Mesenteric fat pad (tissue), 1 donor: ENCODE measurements at places on chromosomes 7 and 10.

DNA sequence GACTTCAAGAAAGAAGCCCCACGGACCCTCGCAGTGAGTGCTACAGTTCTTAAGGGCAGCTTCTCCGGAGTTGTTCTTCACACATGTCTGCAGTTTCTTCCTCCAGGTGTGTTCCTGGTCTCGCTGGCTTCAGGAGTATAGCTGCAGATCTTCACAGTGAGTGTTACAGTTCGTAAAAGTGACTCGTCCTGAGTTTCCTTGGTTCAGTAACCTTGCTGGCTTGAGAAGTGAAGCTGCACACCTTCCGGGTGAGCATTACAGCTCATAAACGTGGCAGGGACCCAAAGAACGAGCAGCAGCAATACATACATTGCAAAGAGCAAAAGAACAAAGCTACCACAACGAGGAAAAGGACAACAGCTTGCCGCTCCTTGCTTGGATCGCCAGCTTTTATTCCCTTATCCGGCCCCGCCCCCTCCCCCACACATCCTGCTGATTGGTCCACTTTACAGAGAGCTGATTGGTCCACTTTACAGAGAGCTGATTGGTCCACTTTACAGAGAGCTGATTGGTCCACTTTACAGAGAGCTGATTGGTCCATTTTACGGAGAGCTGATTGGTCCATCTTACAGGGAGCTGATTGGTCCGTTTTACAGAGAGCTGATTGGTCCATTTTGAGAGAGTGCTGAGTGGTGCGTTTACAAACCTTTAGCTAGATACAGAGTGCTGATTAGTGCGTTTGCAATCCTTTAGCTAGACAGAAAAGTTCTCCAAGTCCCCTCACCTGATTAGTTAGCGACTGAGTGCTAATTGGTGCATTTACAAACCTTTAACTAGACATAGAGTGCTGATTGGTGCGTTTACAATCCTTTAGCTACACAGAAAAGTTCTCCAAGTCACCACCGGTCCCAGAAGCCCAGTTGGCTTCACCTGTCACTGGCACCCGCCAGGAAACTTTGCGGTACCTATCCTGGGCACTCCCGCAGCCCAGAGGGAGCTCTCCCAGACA lies 165.3 kb downstream of the AGMO start:
- DNase-seq, result no peak

DNA sequence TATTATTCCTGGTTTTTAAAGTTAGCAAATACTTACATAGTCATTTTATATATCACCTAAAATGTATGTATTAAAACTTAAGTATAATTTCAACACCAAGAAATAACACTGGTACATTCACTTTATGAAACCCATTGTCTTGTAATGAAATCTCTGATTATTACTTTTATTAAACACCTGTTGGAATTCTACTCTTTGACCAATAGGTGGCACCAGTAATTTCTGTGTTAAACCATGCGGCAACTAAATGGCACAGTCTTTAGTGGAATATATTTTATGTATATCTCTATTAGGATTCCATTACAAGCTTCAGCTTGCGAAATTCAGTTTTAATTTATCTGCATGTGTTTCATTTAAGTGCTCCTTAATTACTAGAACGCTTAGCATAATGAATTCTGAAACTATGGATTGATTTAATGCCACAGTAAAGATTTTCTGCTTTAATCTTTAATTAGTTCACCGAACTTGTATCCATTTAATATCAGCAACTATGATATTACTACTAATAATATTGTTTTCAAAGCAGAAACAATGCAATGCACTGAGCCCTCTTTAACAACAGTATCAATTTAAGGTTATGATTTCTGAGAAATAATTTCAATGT lies 181.3 kb downstream of the MAGI2 start:
- no peak for DNase-seq

DNA sequence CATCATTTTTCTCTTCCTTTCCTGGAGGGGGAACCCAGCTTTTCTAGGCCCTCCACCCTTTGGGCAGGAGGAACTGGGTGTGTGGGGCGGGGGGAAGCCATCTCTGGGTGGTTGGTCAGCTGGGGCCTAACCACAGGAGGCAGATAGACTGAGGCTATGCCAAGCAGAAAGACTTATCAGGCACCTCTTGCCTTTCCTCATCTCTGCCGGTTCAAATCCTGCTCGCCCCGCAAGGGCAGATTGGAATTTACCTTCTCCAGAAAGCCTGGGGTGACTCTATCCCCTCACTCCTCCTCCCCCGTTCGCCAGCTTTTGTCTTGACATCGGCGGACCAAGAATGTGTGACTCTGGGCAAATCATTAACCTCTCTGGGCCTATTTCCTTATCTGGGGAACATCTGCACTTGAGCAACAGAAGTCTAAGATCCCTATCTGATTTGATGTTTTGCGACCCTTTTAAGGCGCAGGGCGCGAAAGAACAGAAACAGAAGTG lies 584 bp upstream of the GARS1 start:
- no peak for DNase-seq

DNA sequence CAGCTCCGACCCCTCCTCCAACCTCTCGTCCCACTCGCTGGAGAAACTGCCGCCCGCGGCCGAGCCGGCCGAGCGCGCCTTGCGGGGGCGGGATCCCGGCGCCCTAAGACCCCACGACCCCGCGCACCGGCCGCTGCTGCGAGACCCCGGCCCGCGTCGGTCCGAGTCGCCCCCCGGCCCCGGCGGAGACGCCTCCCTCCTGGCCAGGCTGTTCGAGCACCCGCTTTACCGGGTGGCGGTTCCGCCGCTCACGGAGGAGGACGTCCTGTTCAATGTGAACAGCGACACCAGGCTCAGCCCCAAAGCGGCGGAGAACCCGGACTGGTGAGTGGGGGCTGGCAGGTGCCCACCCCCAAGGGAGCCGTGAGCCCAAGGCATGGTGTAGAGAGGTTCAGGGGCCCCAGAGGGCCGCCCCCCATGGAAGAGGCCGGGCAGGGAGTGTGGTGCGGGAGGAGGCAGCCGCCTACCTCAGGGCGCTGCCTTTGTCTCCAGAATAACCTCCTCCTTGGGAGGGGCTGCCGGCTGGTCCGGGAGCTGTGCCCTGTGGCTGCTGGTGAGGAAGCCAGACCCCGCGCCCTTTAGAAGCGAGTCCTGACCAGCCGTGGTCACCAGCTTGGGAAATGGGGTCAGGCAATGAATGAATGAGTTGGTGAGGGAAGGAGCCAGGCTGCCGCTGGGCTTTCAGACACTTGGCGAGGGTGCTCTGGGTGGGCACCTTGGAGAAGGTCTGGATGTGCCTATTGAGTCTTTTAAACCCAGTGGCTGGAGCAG lies 1.3 kb downstream of the FAM20C start:
- no peak for DNase-seq

DNA sequence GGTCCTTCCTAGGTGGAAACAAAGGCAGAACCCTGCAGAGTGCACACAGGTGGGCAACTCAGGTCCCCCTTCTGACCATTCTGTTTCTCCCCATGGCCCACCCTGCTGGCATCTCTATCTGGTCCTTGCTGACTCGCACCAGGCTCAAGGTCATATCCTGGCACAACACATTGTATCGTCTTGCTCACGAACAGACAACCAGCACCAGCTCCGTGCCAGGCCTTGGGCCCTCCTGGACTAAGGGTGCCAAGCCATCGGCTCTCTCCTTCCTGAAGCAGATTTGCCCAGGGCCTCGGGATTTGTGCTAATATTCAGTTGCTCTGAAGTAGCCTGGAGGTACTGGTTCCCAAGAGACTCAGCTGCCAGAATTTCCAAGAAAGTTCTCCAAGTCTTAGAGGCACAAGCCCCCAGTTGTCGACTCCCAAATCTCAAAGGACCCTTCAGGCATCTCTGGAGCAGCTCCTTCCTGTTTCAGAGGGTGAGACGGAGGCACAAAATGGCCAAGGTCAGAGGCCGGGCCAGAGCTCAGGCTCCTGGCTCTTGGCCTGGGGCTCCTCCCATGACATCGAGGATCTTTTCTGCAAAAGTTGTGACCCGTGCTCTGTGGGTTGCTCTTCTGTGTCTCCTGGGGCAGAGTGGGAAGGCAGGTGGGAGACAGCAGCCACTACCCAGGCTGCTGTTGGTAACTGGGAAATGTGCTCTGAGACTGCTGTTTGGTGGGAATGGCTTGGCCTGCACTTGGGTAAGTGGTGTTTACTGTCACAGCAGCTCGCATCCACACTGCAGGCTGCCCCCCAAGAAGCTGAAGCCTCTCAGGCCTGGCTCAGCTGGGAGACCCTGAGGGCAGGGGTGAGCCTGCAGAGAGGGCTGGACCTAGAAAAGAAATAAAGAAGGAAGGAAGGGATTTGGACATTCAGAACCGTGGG lies 121.3 kb downstream of the RGS10 start:
- DNase-seq, result no peak

DNA sequence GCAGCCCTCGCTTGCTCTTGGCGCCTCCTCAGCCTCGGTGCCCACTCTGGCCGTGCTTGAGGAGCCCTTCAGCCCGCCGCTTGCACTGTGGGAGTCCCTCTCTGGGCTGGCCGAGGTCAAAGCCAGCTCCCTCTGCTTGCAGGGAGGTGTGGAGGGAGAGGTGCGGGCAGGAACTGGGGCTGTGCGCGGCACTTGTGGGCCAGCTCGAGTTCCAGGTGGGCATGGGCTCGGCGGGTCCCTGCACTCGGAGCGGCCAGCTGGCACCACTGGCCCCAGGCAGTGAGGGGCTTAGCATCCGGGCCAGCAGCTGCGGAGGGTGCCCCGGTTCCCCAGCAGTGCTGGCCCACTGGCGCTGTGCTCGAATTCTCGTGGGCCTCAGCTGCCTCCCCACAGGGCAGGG lies 152.1 kb upstream of the SEMA3C start:
- no peak for DNase-seq

GRCh38 chr7:128903621-128904361 lies 6.7 kb downstream of the KCP start:
- DNase-seq, result peak; percentile 64

DNA sequence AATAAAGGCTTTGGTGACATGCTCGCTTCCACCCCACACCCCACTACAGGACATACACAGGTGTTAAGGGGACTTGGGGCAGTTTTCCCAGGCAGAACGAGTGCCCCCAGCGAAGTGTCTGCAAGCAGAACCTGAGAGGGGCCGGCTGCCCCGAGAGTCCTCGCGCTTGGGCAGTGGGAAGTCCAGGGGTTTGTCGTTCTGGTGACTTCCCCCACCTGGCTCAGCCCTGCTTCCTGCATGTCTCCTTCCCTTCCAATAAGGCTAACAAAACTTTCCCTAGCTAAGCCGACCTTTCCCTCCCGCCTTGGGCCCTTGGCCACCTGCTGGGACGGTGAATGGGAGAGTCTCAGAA lies 916 bp downstream of the VWA2 start:
- no peak for DNase-seq

- no peak for DNase-seq
These were observed 32.8 kb downstream of the SLC35G1 start for GRCh38 chr10:93926613-93927012.

DNA sequence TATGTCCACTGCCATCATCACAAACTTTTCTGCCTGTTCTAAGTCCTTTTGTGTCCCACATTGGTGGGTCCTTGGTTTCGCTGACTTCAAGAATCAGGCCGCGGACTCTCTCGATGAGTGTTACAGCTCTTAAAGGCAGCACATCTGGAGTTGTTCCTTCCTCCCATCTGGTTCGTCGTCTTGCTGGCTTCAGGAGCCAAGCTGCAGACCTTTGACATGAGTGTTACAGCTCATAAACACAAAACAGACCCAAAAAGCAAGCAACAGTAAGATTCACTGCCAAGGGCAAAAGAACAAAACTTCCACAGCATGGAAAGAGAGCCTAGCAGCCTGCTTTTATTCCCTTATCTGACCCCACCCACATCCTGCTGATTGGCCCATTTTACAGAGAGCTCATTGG lies 30.2 kb downstream of the ASNS start:
- no peak for DNase-seq

GRCh38 chr7:155698633-155699032 lies 54.2 kb downstream of the RBM33 start:
- no peak for DNase-seq

- no peak for DNase-seq
These were observed 834.2 kb downstream of the LRMDA start for GRCh38 chr10:76265441-76266113.

GRCh38 chr10:34235164-34235832 lies 579.8 kb downstream of the PARD3 start:
- DNase-seq, result no peak

- DNase-seq, result no peak
These were observed 120.3 kb downstream of the WNT2 start for GRCh38 chr7:117202511-117202910.

GRCh38 chr7:124208173-124208572 lies 175.3 kb upstream of the TMEM229A start:
- DNase-seq, result no peak

GRCh38 chr7:25206765-25207164 lies 21.5 kb downstream of the NPVF start:
- no peak for DNase-seq

GRCh38 chr10:58394471-58394870 lies 9.3 kb downstream of the TFAM start:
- no peak for DNase-seq

GRCh38 chr10:91366704-91367103 lies 43.4 kb upstream of the HECTD2 start:
- no peak for DNase-seq

DNA sequence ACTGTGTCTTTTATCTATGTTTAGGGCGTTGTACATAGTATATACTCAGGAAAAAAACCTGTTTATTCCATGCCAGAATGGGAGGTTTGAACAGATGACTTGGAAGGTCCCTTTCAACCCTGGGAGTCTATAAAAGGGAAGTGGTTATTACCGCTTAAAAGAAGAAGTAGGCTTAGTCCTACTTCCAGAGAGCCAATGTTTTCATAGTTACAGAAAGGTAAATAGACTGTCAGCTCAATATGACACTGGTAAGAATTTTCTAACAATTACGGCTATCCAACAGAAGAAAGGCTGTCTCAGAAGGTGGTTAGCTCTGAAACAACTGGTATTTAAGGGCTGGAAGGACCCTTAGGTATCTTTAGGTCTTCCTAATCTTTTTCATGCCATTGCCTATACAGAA lies 1.1 kb upstream of the TFAM start:
- DNase-seq, result no peak

GRCh38 chr7:50822706-50823105 lies 40.0 kb upstream of the GRB10 start:
- no peak for DNase-seq
